ENCODE measurements at places on chromosomes 3 and 15. TPM values are rescaled to one million over a fixed set of nuclear protein-coding genes. Genes with fewer than 3 reads are reported as not detected.

CPEB1 gene
- 6.1 TPM for total RNA-seq

MORC1 gene
- not detected for total RNA-seq

ANKRD28 gene
- 9.1 TPM for total RNA-seq

GOLGA8O gene
- 2.4 TPM for total RNA-seq

Measured in right cardiac atrium (tissue), 5 donors.